ENCODE measurements at places on chromosomes 1 and 21. TPM values are rescaled to one million over a fixed set of nuclear protein-coding genes. Genes with fewer than 3 reads are reported as not detected.

DNA sequence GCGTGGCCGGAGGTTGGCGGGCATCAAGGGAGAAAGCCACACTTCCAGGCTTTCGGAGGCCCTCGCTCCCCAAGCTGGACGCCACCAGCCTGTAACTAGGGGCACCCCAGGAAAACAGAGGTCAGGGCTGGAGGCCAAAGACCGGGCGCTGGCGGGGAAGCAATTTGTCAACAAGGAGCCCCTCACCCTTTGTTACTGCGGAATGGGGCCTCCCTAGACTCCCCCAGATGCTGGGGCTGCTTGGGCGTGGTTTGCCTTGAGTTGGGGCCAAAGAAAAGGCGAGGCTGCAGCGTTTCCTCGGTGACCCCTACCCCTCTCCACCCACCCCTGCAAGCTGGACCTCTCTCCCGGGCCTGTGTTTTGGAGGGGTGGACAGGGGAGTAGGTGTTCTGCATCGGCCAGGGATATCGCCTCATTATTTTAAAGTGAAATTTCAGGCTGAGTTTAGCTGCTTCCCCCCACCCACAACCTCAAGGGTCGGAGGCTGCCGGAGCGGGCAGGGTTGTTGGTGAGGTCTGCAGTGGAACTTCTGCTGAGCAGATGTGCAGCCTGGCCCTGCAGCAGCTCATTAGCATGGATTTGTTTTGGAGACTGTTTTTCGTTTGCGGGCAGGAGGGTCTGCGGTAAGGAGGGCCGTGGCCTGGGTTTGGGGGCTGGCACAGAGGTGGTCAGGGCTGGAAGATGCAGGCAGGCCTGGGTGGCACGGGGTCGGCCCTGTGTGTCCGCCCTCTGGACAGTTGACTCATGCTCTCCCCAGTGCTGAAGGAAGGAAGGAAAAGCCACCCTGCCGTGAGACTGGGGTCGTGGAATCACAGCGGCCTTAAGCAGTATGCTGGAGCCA lies 1.5 kb downstream of the NBL1 start:
- peak overlapping the region; percentile 97 for H3K27ac ChIP-seq
- H3K27me3 ChIP-seq: no peaks in the 10 kb centered on the region
- no peaks in the 10 kb centered on the region for H3K36me3 ChIP-seq
- peaks cover 74% of the 10 kb centered on the region for H3K4me1 ChIP-seq
- DNase-seq: no peak

OR2AK2 gene
- not detected for total RNA-seq

GRCh38 chr1:224427346-224427745 lies 7.3 kb downstream of the WDR26 start:
- H3K36me3 ChIP-seq: peaks cover 32% of the 10 kb centered on the region
- H3K27ac ChIP-seq: peak overlapping the region; percentile 21
- no peak for DNase-seq
- no peaks in the 10 kb centered on the region for H3K27me3 ChIP-seq
- peaks cover 67% of the 10 kb centered on the region for H3K4me1 ChIP-seq

FAM76A gene
- 17.2 TPM for total RNA-seq

DNA sequence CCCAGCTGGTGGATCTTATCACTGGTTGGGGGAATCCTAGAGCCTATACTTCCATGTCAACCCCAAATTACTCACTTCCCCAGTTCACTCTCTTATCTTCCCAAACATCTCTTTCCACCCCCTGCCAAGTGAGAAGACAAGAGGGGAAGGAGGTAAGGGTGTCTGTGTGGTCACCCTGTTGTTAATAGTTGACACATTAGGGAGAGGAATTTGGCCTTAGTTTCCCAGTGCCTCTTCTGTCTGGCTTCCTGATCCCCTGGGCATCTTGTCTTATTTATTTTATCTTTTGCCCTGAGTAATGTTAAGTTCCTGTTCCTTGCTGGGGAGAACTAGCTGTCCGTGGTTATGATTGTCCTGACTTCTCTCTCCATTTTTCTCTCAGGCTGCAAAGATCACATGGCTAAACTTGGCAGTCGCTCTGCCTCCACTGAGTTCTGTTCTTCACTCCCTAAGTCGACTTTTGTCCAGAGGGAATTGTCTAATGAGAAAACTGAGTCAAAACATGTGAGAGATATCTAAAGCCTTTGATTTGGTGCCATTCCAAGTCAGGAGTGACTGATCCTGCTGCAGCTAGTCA lies 157.1 kb upstream of the SYT6 start:
- no peaks in the 10 kb centered on the region for H3K36me3 ChIP-seq
- H3K4me3 ChIP-seq: no peak overlapping the region
- H3K27ac ChIP-seq: no peak overlapping the region
- H3K27me3 ChIP-seq: no peaks in the 10 kb centered on the region
- peak; percentile 37 for DNase-seq
